ENCODE measurements at places on chromosomes 6 and 20.

GRCh38 chr20:47969426-47969825 lies 184.1 kb upstream of the SULF2 start:
- no peak for DNase-seq

DNA sequence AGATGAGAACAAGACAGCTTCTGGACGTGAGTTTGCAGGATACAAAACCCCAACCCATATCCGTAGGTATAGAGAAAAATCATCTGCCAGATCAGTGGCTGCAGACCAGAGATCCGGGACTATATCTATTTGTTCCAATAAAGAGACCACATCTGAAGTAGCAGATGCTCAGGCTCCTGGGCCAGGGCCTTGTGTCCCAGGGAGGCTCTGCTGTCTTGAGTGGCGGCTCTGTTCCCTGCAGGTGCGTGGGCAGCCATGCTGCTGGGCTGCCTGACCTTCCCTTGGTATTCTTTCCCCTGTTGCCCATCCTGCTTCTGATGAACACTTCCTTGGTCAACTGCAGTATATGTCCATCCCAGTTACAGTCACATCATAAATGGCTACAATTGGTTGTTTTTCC lies 34.9 kb downstream of the ERMARD start:
- DNase-seq: no peak

- DNase-seq: no peak
Measured at GRCh38 chr6:7878401-7878964, 32.1 kb downstream of the TXNDC5 start.

GRCh38 chr6:28807682-28808280 lies 116.0 kb downstream of the TRIM27 start:
- peak; percentile 29 for DNase-seq

DNA sequence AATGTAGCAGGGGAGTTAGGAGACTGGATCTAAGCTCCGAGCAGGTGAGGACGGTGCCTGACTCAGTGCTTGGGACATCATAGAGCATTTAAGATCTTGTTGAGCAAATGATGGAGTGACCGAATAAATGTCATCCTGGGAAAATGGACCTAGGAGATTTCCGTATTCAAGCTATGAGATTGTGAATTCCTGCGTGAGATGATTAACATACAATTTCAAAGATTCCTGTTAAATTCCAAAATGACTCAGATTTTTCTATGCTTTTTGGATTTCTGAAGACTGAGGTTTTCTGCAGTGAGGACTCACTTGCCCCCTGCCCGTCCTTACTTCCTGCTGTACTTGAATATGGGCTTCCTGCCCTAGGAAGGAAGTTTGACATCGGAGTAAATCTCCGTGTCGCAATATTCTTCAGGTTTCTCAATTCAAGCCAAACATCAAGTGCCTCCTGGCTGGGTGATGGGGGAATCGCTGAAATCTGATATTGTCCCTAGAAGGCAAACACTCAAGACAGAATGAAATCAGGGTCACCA lies 5.2 kb downstream of the SYTL3 start:
- DNase-seq: no peak
